ENCODE measurements at places on chromosomes 1 and 21.

GRCh38 chr1:25140073-25140797 lies 92.1 kb downstream of the SYF2 start:
- peak; percentile 48 for DNase-seq

DNA sequence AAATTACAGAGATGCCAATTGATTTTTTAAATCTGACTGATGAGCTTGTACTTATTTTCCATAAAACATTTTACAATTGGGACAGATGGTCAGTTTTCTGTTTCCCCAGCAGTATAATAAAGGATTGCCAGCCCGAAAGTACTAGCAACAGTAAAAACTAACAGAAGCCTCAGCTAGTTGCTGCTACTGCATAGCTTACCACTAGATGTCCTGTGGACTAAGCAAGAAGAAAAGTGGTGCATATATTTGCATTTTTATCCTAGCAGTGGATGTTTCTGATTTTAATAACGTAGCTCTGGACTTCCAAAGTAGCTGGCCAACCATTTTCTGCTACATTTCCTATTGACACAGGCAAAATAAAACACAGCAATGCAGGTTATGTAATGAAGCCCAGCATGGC lies 241.5 kb downstream of the BARHL2 start:
- no peak for DNase-seq

GRCh38 chr1:208238710-208239472 lies 5.3 kb downstream of the PLXNA2 start:
- no peak for DNase-seq

- no peak for DNase-seq
Measured at GRCh38 chr1:46464915-46465314, 24.7 kb upstream of the DMBX1 start.

DNA sequence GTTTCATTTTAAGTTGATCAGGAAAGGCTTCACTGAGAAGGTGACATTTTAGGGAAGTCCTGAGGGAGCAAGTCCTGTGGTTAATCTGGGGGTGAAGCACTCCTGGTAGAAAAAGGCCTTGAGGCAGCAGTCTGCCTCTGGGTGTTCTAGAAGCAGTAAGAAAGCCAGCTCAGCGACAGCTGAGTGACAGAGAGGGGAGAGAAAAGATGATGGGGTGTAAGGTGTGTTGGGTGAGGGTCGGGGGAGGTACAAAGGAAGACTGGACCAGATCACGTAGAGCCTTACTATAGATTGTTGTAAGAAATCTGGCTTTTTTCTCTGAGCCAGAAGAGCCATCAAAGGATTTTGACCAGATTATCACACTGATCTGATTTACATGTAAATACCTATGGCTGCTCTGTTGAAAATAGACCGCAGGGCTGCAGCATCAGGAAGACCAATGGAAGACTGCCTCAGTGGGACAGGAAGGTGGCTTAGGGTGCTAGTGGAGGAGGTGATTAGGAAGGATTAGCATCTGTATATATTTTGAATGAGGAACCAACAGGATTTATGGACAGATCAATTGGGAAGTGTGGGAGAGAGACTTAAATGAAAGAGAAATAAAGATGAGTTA lies 131.2 kb downstream of the CDC7 start:
- no peak for DNase-seq

DNA sequence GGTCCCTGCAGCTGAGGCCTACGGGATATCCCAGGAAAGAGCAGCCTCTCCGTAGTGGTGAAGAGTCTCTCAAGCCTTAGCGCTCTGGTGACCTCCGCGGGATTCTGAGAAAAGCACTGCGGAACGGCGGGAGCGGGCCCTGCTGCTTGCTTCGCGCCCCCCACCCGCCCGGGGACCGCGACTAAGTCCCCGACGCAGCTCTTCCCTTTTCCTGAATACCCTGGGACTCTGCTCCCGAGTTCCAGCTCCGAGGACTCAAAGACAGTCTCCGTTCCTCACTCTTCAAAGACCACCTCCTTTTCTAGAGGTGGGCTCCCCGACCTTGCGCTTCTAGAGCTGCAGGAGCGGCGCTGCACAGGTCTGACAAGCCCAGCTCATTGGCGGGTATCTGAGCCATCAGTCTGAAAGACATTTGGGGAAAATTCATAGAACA lies 3.6 kb upstream of the PRRX1 start:
- DNase-seq: no peak

DNA sequence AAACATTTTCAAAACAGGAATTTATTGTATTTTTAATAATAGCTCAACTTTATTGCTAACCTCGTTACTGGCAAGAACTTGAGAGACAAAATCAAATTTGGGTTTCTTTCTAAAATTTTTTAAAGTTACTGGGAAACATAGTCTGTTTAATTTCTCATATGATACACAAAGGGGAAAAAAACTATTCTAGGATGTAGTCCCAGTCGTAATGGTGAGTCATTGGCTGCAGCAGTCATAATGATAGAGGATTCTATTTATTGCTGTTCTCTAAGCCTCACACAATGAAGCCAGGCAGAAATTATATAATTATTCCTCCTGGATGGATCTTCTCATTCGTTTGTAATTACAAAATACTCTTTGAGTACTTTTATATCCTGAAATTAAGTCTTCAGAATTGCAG lies 326.5 kb upstream of the SGIP1 start:
- no peak for DNase-seq

DNA sequence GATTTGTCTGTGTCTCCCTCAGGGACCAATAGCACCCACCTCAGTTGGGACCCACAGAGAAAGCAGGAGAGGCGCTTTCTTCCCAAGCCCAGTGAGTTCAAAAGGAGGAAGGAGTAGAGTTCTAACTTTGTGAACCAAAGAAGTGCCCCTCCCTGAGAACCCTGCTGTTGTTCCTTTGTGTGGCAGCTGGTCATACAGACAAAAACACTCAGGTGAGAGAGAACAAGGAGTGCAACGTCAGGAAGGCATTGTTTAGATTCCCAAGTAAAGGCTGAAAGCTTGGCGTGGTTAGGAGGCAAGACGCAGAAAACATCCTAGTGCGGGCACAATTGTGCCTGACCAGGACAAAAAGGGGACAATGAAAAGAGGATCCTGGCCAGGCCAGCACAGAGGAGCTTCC lies 654.6 kb downstream of the KIF26B start:
- DNase-seq: no peak

DNA sequence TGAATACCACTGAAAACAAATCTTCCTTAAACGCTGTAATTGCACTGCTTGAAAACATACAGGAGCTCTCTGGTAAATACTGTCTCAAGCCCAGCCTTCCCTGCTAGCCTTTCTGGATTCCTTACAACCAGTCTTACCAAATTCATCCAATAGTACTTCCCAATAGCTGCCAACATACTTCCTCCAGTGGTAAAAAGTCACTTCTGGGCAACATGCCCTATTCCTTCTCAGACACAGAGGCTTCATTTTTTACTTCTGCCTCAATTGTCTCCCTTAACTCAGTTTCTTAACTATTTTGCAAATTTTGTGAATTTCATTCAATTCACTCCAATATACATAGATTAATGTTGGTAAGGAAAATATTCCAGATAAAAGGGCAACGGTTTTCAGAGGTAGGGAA lies 166.3 kb downstream of the TBX15 start:
- no peak for DNase-seq

All from GM12892 (cell line).